AML-193 (cell line): ENCODE measurements at places on chromosomes 2 and 18.

GRCh38 chr2:95275601-95276243 is 1.5 kb downstream of the PROM2 start:
- DNase-seq = no peak

DNA sequence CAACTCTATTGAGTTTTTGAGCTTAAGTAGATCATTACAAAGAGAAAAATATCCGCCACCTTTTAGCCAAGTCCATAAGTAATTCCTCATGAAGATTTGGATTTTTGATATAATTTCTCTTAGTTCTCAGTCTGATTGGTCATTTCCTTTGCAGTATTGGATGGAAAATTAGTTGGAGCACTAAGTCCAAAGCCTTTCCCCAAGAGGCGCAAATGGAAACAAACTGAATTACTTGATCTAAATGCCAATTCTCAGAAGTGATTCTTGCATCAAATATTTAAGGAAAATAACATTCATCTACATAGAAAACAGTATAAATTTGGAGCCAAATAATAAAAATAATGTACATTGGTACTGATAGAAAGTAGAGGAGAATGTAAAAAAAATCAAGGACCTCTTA is 115.6 kb downstream of the CACNB4 start:
- DNase-seq = no peak

- DNase-seq = no peak
These were observed 36.2 kb upstream of the MAT2A start for GRCh38 chr2:85502720-85503119.

DNA sequence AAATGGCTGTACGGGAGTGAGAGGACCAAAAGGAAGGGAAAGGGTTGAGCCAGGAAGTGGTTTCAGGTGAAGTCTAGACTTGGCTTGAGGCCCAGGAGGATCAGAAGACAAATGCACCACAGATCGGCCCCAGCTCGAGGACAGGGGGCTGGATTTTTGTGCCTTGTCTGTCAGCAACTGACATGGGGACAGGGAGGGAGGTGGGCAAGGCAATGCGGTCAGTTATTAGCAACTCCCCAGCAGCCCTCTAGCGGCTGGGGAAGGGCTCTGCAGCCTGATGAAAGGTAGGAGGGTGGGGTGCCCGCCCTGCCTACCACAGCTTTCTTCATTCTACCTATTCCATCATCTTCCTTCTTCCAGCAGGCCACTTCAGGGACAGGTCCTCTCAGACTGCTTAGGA is 50.0 kb downstream of the CPO start:
- DNase-seq = peak; percentile 31

DNA sequence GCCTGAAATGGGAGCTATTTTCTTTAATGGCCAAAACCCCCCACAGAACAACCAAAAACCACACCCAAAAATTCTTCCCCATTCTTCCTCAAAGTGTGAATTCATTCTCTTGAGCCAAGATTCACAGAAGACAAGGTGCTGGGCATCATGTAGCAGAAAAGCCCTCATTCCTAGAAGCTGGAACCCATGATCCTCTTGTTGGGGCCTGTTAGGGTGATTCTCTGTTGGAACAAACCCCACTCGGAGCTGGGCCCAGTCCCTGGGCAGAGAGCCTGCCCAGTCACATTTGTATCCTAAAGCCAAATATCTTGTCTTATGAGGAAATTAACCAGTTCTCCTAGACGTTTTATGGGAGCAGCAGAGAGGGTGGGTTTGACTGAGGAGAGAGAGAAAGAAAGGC is 22.8 kb upstream of the VPS4B start:
- DNase-seq = no peak

DNA sequence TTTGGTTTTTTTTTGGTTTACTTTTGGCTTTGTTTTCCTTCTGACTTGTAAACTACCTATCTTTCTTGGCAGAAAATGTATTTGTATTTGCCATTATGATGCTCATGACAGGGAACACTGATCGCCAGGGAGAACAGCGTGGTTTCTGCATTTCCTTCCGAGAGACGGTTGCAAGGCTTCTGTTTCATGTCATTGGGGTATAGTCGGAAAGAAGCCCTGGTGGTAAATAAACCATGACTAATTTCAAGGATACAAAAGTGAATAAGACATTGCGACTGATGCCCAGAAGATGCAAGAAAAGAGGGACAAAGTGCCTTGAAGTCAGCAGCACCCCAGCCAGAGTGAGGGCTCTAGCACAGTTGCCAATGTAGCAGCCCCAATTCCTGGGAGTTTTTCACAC is 4.2 kb upstream of the CAPN14 start:
- DNase-seq = no peak

DNA sequence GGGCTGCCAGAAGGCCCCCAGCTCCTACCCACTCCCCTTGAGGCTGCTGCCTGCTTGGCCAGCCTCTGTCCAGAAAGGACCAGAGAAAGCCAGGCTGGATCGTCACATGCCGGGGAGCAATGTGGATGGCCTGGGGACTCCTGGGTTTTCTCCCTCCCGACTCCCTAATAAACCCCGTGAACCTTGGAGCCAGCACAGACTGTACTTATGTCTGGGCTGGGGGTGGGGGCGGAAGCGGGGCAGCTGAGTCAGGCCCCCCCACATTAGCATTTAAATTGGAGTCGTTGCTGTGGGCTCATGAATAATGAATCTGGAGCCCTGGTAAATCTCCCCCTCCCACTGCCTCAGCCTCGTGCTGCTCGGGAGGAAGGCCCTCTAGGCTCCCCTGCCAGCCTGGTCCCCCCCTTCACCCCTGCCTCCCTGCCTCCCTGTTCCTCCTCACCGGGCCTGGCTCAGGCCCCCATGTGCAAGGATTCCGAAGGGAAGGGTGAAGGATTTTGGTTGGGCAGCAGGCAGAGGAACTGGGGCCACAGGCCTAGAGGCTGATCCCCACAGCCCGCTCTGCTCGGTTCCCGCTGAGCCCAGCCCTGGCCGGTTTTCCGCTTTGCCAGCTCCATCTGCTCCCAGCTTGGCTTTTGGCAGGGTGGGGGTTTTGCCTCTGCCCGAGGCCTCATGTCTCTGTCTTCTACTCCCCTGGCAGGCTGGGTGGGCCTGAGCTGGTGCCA is 7.3 kb upstream of the ASIC4 start:
- no peak for DNase-seq

DNA sequence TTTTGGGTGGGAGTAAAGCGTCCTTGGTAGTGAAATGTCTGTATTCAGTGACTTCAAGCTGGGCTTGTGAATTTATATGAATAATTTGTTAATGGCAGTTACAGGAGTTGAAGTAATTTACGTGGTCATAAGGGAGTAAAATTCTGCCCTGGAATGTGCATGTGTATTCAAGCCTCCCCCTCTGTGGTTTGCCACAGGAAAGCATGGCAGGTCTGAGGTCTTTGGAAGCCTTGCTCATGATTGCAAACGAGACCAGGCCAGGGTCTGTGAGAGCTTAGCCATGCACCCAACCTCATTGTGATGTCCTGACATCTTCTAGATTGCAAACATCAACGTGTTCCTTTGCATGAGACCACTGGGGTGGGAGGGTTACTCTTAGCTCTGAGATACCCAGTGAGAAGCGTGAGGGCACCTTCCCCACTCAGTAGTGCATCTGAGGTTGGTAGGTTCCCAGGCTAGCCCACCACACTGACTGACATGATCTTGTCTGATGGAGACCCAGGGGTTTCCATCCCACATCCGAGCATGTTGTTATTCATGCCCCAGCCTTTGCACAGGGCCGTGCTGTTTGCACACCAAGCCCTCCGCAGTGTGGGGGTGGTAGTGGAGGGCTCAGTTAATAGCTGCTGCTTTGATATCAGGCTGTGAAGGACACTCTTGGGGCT is 216.5 kb downstream of the KLHL29 start:
- DNase-seq = no peak

- DNase-seq = no peak
These were observed 2.0 kb downstream of the SDC1 start for GRCh38 chr2:20222769-20223406.

DNA sequence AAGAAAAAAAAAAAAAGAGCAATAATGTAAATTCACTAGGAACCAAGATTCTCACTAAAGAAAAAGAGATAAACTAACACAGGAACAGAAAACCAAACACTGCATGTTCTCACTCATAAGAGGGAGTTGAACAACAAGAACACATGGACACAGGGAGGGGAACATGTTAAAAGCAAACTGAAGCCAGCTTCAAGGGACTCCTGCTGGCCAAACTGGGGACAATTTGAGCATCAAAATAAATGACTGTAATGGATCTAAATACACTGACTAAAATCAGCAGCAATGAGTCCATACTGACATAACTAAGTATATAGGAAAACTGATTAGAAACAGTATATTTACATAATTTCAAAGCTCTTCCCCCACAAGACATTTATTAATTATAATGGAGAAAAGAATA is 73.0 kb downstream of the FARSB start:
- no peak for DNase-seq

DNA sequence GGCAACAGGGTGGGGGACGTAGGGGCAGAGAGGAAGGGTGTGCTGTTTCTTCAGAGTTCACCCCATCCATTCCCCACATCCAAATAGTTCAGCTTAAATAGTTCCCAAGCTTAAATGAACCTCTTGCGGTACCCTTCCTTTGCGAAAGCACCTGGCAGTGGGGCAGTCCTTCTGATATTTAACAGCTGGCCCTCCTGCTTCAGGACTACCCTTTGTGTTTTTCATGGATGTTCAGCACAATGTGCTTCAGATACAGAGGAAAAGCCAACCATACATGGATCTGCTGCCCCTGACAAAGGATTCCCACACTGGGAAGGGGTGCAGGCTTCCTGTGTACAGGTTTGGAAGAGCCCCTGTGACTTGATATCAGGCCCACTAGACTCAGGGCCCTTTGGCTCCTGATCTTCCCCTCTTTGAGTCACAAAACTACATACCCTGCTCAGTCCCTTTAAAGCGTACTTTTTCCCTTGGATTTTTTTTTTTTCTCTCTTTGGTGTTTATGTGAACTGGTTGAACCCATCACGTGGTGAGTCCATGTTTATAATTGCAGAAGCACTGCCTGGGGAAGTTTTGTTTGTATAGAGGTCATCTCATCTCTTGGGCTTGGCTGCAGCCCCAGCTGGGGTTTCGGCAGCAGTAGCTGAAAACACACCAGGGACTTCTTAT is 45.3 kb upstream of the IGFBP5 start:
- DNase-seq = no peak

- peak; percentile 17 for DNase-seq
These were observed 26.0 kb downstream of the MARCO start for GRCh38 chr2:118968042-118968441.

- DNase-seq = no peak
These were observed 59.4 kb downstream of the ADCY3 start for GRCh38 chr2:24860631-24861030.

- DNase-seq = no peak
These were observed 693 bp upstream of the LRP2 start for GRCh38 chr2:169362894-169363559.

DNA sequence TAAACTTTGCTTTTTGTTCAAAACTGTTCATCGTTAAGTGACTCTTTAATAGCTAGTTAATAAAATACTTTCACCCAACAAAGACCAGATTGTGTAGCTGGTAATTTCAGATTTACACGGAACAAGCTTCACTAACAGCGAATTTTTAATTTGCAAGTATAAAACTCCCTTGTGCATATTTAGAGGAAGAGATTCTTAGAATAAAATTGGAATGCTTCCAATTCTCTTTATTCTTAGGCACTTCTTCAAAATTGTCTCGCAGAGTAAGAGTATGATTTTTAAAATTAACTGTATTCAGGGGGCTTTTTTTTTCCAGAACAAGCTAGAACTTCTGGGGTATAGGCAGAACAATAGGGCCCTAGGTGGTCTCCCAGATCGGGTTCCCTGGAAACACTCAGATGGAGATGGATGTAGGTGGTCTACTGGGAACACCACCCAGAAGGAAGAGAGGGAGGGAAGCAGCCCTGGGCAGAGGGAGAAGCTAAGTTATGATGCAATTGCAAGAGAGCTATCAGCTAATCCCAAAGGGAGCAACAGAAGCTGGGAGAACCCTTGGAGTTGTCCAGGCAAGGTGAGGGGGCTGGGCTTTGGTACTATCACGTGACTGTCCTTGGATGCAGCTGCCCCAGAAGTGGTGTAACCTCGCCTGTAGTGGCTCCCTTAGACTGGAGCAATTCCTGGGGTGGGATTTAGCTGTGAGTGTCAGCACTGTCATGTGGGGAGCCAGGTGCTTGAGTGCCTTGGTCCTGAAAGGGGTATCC is 151.7 kb upstream of the ASB18 start:
- no peak for DNase-seq

GRCh38 chr2:160387558-160388262 is 105.9 kb downstream of the RBMS1 start:
- no peak for DNase-seq

- no peak for DNase-seq
These were observed 46.7 kb downstream of the LYPD1 start for GRCh38 chr2:132623096-132623839.

GRCh38 chr2:208608122-208608835 is 201.7 kb downstream of the PTH2R start:
- no peak for DNase-seq
